ENCODE measurements at places on chromosomes 2 and 18.

DNA sequence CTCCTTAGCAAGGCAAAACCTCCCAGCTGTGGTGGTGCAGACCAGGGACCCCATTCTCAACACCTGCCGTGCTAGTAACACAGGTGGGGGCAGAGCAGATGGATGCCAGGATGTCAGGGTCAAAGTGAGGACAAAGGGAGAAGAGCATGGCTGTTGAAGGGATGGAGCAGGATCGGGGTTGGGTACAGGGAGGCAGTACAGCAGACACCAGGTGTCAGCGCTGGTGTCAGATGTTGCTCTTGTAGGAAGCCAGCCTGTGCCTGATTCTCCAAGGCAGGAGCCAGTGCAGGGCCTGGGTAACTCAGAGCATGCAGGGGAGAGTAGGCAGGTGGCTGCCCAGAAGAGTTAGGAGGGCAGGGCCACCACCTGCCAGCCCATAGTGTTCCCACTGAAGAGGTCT is 222.1 kb upstream of the SPRED2 start:
- no peak for DNase-seq

- no peak for DNase-seq
Measured at GRCh38 chr2:33167622-33168245, 221.0 kb downstream of the LTBP1 start.

DNA sequence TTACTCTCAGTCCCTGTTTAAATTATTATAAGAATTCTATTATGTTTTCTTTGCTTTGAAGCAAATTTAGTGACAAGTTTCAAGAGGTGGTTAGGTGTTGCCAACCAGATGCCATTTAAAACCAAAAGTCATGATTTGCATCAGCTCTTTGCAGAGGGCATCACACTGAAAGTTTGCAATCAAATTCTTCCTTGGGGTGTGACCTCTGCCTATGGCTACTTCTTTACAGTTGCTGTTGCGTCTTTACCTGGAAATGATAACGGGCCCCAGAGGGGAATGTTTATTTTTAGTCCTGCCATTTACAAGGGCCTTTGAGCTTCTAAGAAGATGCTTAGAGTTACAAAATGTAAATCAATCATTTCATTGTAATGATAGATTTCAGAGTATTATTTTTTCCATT is 561.0 kb downstream of the ARHGAP15 start:
- no peak for DNase-seq

- DNase-seq: no peak
Measured at GRCh38 chr2:33526132-33526531, 49.7 kb downstream of the RASGRP3 start.

- no peak for DNase-seq
Measured at GRCh38 chr2:111671426-111672150, 212.4 kb downstream of the ANAPC1 start.

DNA sequence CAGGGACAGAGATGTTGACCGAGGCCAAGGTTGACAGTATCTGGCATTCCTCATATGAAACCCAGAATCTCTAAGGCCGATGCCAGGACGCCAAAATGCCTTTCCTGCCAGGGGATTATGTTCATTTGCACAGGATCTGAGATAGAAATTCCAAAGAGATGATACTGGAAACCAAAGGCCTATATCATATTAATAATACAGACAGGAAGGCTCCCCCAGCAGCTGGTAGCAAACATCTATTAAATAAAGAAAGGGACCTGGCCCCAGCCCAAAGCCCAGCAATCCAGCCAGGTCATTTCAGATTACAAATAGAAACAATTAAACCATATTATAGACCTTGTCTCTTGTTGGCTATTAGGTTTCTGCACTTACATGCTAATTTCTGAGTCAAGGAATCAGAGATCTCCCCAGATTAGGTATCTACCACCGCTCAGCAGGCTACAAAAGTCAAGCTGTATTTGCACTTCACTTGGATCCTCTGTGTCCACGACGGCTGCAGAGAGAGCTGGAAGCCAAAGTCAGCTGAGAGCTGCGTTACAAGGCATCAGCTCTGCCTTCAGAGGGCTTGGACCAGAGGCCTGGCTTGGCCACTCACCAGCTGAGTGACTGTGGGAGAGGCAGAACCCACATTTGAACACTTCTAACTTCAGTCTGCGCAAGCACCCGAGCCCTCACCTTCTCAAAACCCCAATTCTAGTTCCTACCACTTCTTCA is 269.3 kb upstream of the SIX2 start:
- no peak for DNase-seq

DNA sequence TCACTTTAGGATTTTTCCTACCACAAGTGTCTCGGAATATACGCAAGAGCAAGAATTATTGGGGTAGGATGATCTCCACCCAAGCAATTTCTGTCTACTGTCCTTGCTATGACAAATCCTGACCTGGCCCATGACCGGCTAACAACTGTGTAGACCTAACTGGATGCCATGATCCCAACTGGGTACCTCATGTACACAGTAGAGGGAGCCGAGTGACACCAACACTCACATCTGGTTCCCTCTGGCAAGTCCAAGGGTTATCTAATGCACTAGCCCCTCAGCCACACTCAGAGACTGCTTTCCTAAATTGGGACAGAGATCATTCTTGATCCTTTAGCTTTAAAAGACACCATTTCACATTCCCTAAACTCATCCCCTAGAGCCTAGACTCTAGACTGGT is 60.7 kb upstream of the ZNF532 start:
- no peak for DNase-seq

DNA sequence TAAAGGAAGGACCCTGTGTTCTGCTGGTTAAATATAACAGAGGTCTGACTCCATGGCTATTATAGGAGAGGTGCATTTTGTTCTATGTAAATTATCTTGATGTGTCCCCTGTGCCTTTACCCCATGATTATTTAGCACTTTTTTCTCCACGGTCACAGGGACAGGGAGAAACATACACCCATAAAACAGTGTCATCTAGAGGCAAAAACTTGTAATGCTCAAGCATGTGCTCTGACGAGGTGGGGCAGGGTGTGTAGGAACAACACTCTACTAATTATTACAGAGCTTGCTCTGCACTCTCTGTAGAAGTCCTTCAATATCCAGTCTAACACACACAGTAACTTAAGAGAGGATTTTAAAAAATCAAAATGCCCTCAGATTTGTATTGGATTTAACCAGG is 187.9 kb downstream of the NEDD4L start:
- DNase-seq: no peak

DNA sequence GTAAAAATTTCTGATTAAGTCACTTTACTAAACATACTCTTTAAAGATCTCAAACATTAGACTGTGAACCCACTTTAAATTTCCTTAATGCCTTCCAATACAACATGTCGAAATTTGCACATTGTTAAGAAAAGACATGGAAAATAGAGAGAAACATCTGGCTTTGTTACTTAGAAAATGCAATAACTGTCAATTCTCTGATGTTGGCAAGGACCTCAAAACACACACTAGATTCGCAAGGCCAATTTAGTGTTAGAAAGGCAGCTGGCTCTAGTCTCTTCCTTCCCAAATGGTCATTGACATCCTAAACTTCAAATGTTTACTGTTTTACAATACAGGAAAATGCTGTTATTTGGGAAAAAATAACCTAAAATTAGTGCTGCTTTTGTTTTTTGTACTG is 110.6 kb downstream of the UPP2 start:
- no peak for DNase-seq

DNA sequence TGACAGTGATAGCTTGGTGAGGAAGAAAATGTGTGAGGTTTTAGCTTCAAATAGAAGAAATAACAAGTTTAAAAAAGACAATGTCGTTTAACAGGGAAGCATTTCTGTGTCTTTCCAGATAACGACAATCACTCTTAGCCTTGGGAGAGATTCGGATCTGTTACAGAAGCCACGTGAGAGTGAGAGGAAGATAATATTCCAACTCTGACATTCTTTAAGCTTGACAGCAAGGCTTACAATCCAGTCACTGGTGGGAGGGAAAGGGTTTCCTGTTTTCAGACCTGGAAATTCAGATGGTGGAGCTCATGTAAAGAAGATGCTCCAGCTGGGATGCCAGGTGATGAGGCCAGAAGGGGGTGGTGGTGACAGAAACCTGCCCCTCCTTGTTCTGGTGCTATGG is 30.8 kb downstream of the FBXO48 start:
- DNase-seq: no peak

DNA sequence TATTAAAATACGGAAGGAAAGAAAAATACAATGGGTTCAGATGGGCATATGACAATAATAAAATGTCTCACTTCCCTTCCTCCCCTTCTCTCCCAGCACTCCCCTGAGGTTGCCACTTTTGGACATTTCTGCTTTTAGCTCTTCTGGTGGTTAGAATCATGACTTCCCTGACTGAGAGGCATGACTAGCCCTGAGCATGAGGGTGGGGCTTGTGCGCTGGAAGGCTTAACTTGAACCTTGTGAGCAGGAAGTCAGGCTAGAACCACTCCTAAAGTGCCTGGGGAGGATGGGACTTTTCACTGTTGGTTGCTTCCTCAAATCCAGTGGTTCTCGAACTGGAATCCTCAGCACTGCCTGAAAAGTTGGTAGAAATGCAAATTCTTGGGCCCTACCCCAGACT is 19.7 kb upstream of the ARHGAP25 start:
- no peak for DNase-seq

DNA sequence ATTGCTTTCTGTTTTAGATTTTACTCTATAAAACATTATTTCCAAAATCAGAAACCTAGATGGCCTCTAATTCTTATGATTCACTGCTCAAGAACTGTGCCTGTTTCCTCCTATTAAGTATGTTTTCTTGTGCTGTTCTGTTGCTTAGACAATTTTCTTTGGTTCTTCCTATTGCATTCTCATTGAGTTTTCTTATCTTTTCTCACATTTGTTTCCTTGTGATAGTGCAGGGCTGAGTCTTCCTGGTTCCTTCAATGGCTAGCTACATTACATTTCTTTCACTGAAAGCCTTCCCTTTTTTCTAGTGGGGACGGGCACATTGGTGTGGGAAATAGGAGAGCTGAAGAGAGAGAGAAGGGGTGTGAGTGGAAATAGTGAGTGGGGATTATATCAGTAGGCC is 183.4 kb downstream of the CALCRL start:
- DNase-seq: no peak

GRCh38 chr2:27079233-27080139 is 1.1 kb downstream of the EMILIN1 start:
- no peak for DNase-seq

DNA sequence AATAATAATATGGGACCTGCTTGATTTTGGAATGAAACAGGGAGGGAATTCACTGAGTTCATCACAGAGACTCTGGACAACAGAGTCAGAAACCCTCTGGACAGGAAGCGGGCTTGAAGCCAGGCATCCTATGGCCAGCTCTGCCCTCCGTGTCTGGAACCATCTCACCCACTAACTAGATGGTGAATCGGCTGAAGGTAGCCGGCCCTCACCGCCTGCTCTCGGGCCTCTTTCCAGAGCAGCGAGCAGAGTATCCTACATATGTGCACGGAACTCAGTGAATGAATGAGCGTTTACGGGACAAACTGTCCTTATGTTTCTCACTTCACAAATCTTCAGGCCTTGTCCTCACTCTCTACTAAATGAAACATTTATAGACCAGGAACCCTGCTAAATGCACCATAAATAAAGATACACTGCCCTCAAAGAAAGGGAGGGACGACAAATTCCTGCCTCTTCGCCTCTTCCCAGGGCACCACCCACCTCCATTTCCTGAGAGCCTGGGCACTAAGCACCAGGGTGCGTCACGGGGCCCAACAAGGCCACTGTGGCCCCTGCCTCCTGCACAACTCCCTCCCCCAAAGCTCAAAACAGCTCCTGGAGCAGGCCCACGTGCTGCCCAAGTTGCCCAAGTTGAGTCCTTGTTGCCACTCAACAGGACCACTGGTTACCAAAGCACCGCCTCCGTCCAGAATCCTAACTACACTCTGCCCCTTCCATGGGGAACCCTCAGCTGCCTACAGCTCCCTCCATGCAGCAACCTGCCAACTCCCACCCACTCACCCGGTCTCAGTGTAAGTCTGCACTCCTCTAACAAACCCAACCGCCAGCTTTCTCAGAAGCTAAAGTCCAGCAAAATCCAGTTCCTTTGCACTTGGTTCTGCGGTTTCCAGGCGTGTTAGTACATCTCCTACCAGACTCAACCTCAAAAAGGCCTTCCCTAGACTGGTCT is 1.7 kb downstream of the TBC1D8 start:
- DNase-seq: no peak

DNA sequence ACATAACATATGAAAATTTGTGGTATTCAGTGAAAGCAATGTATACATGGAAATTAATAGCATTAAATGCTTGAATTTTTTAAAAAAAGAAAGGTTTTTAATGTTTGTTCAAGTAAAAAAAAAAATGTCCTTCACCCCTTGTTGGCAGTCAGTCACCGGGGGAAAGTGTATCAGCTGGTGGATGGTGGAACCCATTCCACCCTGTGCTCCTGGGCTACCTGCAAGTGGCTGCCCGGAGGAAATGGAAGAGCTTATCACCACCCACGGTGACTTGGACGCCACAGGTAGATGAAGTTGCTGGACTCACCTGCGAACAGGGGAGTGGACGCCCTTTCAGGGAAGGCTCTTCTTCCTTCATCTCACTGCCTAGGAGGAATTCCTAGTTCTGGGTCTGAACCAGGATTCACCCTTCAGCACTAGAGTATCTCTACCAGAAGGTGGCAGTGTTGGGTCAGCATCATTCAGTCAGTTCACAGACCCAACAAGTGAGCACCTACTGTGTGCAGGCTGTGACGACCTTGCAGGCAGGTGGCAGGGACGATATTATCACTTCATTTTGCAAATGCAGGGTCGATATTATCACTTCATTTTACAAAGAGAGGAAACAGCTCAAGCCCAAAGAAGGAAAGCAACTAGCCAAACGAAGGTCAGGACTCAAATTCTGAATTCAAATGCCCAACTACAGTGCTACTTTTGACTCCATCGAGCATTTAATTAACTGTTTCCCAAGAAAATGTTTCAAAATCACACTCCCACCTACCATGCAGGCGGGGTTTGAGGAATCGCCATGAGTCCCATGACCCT is 35.8 kb downstream of the CIB4 start:
- DNase-seq: peak; percentile 46

DNA sequence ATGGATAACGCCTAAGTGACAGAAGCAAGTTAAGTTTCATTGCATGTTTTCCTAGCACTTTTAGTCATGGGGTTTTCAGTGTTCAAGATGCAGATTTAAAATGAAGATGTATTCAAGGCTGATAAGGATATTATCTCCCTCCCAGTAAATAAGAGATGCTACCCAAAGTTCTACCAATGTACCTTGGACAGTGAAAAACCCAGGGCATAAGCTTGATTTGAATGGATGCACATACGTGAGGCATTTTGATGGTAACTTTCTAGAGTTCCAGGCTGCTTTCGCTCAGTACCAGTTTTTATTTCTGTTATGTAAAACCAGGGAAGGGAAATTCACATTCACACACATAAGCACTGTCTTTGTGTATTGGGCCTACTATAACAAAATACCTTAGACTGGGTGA is 90.3 kb downstream of the STK39 start:
- no peak for DNase-seq

DNA sequence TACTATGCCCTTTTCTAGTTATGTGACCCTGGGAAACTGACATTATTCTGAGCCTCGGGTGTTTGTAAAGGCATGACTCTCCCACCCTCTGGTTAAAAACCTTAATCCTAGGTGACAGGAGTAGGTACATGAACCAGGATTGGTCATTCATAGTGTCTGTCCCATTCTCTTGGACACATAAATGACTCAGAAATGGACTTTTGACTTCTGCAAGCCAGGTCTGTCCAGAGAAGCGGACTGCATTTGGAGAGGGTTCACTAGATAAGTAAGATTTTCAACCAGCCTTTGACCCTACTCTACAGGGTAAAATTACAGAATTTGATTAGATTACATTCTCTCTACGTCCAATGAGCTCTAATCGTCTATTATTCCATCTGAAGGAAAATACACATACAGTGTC is 285.9 kb downstream of the DPP10 start:
- no peak for DNase-seq
